ENCODE measurements at places on chromosomes 6 and 20. TPM values are rescaled to one million over a fixed set of nuclear protein-coding genes. Genes with fewer than 3 reads are reported as not detected.

TPMT gene
- total RNA-seq: 9.0 TPM

TFAP2B gene
- not detected for total RNA-seq

DNA sequence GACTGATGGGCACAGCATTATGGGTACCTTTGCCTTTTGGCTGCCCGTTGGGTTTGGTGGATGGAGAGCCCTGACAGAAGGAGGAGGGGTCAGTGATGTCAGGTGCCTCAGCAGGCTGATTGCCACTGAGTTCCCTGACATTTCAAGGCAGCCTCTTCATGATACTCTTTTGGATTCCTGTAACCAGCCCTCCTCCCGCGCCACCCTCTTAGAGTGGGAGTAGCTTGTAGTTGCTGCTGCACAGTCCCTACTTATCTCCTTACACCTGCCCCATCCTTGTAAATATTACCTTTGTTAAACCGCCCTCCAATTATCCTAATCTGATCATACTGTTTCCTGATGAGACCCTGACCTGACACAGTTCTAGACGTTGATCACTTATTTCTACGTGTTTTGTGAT is 140.0 kb downstream of the CFAP61 start:
- H3K4me1 ChIP-seq: no peaks in the 10 kb centered on the region
- no peaks in the 10 kb centered on the region for H3K27me3 ChIP-seq
- H3K36me3 ChIP-seq: no peaks in the 10 kb centered on the region

GRCh38 chr6:155382338-155382685 is 68.0 kb upstream of the TFB1M start:
- no peak overlapping the region for H3K4me3 ChIP-seq
- no peak overlapping the region for H3K27ac ChIP-seq
- no peaks in the 10 kb centered on the region for H3K27me3 ChIP-seq
- DNase-seq: no peak

- no peaks in the 10 kb centered on the region for H3K4me1 ChIP-seq
- no peaks in the 10 kb centered on the region for H3K36me3 ChIP-seq
- DNase-seq: no peak
- H3K4me3 ChIP-seq: no peak overlapping the region
These were observed 139.3 kb downstream of the GPX5 start for GRCh38 chr6:28664870-28665396.

- H3K4me3 ChIP-seq: no peak overlapping the region
- H3K36me3 ChIP-seq: peaks cover 87% of the 10 kb centered on the region
- H3K27me3 ChIP-seq: no peaks in the 10 kb centered on the region
- H3K27ac ChIP-seq: no peak overlapping the region
These were observed 14.9 kb downstream of the WTAP start for GRCh38 chr6:159742165-159742564.

GRCh38 chr6:153963352-153963751 is 75.7 kb upstream of the OPRM1 start:
- no peaks in the 10 kb centered on the region for H3K4me1 ChIP-seq
- no peak overlapping the region for H3K27ac ChIP-seq
- no peak for DNase-seq
- no peaks in the 10 kb centered on the region for H3K27me3 ChIP-seq

DNA sequence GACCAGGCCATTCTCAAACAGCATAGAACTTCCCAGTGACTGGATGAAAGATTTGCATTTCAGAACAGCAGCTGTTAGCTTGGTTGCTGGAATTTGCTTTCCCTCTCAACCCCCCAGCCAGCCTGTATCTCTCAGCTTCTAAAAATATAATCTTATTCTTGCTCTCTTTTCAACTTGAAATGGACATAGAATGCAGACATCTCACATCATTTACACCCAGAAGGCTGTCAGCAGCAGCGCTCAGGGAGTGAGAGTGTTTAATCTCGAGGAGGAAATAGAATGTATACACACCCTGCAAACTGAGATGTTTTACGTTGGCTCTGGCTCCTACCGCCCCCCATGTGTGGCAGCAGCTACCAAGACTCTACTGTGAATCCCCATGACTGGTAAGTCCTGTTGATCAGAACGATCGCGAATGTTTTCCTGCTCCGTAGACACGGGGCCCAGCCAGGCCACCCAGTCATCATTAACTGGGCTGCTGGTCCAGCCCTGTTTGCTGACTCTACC is 163.4 kb upstream of the SLC24A3 start:
- H3K36me3 ChIP-seq: no peaks in the 10 kb centered on the region
- no peak overlapping the region for H3K4me3 ChIP-seq
- DNase-seq: no peak
- H3K27ac ChIP-seq: no peak overlapping the region
- no peaks in the 10 kb centered on the region for H3K27me3 ChIP-seq

DNA sequence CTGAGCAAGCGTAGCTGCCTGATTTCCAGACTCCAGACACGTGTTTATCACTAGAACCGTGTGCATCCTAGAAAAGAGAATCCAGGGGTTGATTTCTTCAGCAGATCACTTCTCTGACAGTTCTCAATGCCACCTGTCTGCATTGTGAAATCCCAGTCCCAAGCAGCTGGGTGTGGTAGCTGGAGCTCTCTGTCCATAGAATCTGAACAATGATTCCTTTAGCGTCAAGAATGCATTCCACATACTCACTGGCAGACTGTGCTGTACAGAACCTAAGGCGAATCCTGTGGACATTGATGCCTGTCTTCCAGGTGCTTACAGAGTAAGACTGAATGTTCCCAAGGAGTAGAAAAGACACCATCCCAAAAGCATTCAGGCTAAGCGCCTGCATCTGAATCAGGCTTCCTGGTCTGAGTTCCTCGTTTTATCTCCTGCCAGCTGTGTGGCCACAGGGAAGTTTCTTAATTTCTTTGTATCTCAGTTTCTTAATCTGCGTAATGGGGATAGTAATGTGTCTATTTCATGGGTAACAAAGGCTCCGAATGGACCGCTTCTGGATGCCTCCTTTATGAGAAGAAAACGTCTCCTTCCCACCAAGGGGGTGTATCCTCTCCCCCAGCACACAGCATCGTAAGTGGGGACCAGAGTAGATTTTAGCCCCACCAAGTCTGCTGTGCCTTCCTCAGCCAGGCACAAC is 10.4 kb upstream of the TRAF3IP2 start:
- H3K4me3 ChIP-seq: no peak overlapping the region
- no peaks in the 10 kb centered on the region for H3K27me3 ChIP-seq
- H3K4me1 ChIP-seq: no peaks in the 10 kb centered on the region
- H3K27ac ChIP-seq: no peak overlapping the region
- DNase-seq: no peak
- H3K36me3 ChIP-seq: no peaks in the 10 kb centered on the region

- H3K4me3 ChIP-seq: no peak overlapping the region
- no peak for DNase-seq
- H3K27me3 ChIP-seq: no peaks in the 10 kb centered on the region
These were observed 29.7 kb upstream of the INSM1 start for GRCh38 chr20:20338133-20338730.

DNA sequence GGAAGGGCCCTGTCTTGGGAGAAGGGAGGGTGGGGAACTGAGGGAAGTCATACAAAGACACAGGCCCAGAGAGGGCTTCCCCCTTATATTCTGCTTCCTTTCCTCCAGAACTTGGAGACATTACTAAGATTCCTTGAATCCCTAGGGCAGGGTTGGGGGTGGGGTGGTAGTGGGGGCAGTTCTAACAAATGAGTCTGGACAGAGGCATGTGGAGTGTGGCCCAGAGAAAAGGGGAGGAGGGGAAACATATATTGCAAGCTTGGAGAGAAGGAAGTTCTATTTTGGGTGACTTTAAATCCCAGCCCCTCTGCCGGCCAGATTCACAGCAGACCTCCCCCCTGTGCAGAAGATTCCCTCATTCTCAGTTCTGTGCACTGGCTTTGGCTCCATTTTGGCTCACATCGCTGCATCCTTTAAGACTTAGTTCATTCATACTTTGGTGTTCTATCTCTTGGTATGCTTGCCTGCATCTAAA is 43.7 kb downstream of the DAAM2 start:
- no peak for DNase-seq
- H3K27me3 ChIP-seq: no peaks in the 10 kb centered on the region
- no peak overlapping the region for H3K4me3 ChIP-seq
- no peak overlapping the region for H3K27ac ChIP-seq
- H3K36me3 ChIP-seq: no peaks in the 10 kb centered on the region

DNA sequence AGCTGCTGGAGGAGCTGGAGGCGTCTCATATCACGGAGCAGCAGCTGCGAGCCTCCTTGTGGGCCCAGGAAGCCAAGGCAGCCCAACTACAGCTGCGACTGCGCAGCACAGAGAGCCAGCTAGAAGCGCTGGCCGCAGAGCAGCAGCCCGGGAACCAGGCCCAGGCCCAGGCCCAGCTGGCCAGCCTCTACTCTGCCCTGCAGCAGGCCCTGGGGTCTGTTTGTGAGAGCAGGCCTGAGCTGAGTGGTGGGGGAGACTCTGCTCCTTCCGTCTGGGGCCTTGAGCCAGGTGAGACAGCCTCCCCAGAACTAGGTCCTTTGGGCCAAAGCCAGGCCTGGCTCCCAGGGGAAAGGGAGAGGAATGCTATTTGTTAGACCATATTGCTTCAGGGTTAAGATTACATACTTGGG is 31.7 kb downstream of the C20orf173 start:
- no peaks in the 10 kb centered on the region for H3K4me1 ChIP-seq
- DNase-seq: peak; percentile 64
- H3K36me3 ChIP-seq: peaks cover 65% of the 10 kb centered on the region
- H3K27ac ChIP-seq: no peak overlapping the region
- H3K27me3 ChIP-seq: no peaks in the 10 kb centered on the region

- H3K36me3 ChIP-seq: peaks cover 30% of the 10 kb centered on the region
- no peaks in the 10 kb centered on the region for H3K27me3 ChIP-seq
- no peak overlapping the region for H3K4me3 ChIP-seq
- no peak overlapping the region for H3K27ac ChIP-seq
These were observed 129.8 kb downstream of the SLC23A2 start for GRCh38 chr20:4871486-4871885.
